ENCODE measurements at places on chromosomes 1 and 21.

- no peak for DNase-seq
These were observed 43.3 kb downstream of the SLC37A1 start for GRCh38 chr21:42556960-42557359.

DNA sequence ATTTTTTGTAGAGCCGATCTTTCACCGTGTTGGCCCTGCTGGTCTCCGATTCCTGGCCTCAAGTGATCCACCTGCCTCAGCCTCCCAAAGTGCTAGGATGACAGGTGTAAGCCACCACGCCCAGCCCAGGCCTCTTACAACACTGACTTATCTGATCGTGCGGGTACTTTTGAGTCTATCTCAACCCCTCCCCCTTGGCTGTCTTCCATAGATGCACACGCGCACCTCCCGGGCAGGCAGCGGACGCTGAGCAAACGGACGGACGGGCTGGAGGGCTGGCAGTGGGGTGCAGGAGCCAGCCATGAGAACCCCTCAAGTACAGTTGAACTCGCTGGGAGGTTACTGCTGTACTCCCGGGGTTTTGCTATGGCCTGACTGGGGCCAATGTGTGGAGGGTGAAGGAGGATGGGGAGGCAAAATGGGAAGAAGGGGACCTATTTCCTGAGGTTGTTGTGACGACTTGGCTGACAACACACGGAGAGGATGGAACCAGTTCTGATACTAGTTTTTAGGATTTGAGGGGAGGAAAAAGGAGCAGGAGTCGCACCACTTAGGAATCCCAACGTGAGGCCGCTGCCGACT, 959 bp downstream of the CD58 start:
- DNase-seq = no peak

DNA sequence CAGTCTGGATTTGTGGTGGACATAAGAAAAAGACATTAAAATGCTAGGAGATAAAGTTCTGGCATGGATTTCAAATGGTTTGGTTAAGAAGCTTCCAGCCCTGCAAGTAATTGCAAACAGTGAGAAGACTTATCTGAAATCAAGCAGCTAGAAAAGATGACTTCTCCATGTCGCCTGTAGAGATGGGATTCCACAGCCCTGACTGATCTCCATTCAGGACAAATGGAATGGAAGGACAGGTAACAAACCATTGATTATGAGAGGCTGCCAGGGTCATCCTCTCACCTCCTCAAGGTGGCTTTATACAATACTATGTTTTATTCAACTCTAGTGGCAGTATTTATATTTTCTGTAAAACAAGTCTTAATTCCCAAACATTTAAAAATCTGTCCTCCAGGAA, 237.9 kb downstream of the HLX start:
- no peak for DNase-seq

- DNase-seq = no peak
These were observed 36.1 kb downstream of the SLX9 start for GRCh38 chr21:44975720-44976555.

DNA sequence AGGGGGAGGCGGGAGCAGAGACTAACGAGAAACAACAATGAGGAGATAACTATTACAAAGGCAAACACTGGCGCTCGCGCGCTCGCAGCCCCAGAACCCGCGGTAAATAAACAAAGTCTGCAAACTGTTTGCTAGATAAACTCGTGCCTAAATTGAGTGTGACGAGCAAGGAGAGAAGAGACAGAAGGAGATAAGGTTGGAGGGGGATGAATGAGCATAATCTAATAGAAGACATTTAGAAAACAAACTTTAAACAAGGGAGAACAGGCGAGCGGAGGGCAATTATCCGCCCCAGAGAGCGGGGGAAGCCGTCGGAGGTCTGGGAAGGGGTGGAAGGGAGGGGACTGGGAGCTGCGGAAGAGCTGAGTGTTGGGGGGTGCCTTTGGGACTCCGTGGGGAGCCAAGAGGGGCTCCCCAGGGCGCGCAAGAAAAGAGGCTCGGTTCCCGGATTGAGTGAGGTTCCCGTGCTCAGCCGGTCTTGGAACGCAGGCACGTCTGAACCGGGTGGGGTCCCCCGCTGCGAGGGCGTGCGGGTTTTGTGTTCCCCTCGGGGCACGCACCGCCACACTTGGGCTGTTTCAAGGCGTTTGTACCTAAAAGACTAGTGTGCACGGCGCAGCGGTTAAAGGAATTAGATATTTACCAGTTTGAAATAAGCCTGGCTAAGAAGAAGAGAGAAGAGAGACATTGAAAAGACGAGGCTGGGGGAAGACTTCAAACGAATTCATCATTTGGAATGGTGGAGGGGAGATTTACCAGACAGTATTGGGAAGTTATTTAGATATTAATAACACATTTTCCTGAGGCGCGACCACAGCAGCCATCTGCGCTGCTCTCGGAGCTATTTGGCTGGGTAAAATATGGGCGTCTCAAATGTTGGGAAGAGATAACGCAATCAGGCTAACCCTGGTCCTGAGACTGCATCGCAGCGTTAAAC, 10.6 kb downstream of the PAX7 start:
- no peak for DNase-seq

DNA sequence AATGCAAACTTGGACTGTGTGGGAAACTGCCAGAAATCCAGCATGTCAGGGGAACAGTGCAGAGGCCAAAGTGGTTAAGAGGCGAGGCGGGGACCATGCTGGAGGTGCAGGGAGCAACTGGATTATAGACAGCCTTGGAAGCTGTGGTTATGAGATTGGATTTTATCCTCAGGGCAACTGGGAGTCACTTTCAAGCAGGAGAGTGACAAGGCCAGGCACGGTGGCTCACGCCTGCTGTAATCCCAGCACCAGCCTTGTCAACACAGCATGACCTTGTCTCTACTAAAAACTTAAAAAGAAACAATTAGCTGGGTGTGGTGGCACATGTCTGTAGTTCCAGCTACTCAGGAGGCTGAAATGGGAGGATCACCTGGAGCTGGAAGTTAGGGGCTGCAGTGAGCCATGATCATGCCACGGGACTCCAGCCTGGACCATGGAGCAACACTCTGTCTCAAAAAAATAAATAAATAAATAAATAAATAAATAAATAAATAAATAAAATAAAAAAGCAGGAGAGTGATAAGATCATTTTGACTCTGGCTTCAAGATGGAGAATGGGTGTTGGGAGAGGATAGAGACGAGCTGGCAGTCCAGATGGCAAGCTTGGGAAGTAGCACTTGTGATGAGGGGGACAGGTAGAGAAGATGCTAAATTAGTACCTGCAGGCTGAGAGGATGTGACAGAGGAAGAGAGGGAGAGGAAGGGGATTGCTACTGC, 3.5 kb downstream of the HAPLN2 start:
- no peak for DNase-seq

DNA sequence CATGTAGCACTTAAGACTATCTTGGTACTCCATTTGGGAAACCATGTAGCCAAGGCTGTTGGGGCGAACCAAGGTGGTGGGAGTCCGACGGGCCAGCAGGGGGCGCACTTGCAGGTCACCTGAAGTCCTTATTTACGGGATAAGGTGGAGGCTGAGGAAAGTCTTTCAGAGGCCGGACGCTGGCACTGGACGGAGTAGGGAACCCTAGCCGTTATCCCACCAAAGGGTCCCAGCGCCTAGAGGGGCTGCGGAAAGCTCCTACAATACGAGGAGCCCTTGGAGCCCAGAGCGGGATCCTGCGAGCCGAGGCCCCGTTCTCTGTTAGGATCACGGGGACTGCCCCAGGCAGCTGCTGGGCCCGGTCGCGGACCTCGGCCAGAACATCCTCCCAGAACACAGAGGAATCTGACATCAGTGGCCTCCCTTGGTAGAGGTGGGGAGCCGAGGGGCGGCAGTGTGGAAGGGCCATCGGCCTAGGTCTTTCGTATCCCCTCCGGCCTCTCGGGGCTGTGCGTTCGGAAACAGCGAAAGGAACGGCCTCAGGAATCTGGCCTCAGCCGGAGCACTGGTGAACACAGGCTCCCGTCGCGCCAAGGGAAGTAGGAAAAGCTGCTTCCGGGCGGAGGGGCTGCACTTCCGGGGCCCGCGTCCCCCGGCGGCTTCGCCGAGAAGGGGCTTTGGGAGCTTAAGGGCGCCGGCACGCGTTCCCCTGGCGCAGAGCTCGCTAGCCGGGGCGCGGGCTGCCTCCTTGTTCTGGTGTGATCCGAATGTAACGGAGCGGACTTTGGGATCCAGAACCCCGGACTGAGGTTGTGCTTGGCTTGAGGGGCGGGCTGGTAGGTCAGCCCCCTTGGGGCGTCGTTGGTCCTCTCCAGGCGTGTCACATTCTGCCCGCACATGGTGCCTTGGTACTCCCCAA, 29.9 kb upstream of the RPTN start:
- peak; percentile 6 for DNase-seq

- no peak for DNase-seq
These were observed 18.3 kb upstream of the KCNE1 start for GRCh38 chr21:34530261-34530660.

- no peak for DNase-seq
These were observed 79.1 kb upstream of the IVNS1ABP start for GRCh38 chr1:185396126-185396525.

DNA sequence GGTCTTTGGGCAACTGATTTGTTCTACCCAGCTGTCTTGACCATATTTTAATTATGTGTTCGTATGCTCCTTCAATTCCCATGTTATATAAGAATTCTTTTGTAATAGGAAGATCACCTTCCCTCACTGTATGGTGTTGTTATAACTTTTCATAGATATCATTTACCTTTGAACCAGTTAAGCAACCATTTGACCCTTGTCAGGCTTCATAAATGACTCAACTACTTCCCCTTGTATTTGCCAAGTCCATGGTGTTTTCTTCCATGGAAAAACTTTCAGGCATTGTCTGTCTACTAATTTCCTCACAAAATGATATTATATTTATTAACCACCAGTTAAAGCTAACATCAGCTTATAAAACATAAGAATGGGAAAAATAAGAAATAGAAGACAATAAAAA, 5.1 kb downstream of the BPNT1 start:
- no peak for DNase-seq

DNA sequence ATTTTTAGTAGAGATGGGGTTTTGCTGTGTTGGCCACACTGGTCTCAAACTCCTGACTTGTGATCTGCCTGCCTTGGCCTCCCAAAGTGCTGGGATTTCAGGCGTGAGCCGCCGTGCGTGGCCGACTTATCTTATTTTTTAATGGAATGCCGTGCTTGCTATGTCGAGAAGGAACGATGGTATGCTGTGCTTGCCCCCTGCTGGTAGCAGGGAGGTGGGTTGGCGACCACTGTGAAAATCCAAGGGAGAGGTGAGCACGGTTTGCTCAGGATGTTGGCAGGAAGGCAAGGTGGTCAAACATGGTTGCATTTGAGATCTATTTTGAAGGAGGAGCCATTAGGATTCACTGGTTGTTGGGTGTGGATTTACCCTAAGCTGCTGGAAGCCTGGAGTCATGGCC, 45.8 kb upstream of the RCC2 start:
- no peak for DNase-seq
